Tibial nerve (tissue), 4 donors: ENCODE measurements at places on chromosomes 6 and 20.

DNA sequence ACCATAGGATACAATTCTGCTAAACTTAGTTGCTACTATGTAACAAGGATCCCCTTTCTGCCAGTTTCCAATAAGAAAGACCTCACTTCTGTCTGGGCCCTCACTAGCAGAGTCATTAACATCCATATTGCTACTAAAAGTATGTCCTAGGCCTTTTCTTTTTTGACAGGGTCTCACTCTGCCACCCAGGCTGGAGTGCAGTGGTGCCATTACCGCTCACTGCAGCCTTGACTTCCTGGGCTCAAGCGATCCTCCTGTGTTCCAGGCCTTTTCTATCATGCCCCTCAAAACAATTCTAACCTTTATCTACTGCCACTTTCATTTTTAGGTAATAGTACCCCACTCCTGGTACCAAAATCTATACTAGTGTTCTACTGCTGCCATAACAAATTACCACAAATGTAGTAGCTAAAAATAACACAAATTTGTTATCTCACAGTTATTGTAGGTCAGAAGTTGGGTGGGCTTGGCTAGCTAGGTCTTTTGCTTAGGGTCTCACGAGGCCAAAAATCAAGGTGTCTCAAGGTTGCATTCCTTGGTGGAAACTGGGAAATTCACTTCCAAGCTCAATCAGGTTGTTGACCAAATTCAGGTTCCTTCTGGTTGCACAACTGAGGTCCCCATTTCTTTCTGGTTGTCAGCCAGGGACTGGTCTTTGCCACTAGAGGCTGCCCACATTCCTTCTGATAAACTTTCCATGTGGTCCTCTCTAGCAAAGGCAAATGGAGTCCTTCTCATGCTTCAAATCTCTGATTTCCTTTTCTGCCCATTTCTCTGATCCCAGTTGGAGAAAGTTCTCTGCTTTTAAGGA is 3.0 kb downstream of the CSNK2A1 start:
- DNase-seq, result no peak

GRCh38 chr20:34979366-34980153 is 23.9 kb downstream of the MYH7B start:
- DNase-seq, result no peak

GRCh38 chr20:62665826-62666735 is 23.8 kb downstream of the SLCO4A1 start:
- no peak for DNase-seq

DNA sequence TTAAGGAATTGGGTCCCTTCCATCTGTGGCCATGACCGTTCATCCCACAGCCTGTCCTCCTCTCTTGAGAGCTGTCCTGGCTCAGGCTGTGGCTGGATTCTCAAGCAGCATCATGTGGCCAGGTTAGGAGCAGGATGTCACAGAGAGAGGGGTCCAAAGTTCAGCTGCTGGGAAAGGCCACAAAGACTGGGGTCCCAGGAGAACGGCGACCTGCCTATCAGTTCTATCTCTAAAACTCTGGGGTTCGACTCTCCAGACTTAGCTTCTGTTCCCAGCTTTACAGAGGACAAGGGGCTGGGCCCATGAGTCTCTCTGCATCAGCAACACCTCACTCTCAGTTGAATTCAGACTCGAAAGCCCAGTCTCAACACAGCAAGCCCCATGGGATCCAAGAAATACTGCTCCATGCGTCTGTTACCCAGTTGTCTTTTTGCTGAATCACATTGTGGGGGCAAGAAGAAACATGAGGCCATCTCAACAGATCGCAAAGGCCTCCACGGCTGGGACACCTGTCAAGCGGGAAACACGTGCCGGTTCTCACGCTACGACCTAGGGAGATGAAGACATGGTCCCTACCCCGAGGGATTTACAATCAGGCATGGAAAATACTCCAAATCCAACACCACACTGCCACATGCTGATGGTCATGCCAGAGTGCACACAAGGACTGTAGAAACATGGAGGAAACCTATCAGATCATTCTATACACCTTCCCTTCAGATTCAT is 95.4 kb downstream of the SLC22A23 start:
- no peak for DNase-seq

DNA sequence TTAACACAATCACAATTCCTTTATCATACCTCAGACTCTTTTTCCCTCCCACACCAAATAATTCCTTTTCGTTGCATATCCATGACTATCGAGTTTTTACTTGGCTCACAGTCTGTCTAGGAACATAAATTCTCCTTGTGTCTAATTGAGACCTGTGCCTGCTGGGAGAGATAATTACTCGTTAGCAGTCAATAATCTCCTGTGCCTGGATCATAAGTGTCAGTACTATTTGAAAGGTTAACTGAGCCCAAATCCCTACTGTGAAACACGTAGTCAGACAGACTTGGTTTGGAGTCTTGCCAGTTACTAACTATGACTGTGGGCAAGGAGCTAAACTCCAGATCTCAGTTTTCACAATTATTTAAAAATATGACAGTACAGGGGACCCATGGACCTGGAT is 5.7 kb upstream of the CTNNBL1 start:
- no peak for DNase-seq

- no peak for DNase-seq
These were observed 3.4 kb downstream of the KLC4 start for GRCh38 chr6:43062818-43063217.

GRCh38 chr6:5068153-5068751 is 16.9 kb upstream of the PPP1R3G start:
- no peak for DNase-seq

GRCh38 chr6:70219943-70220613 is 82.8 kb downstream of the COL9A1 start:
- no peak for DNase-seq

GRCh38 chr20:64039293-64040160 is 3.5 kb downstream of the C20orf204 start:
- no peak for DNase-seq
